Thoracic aorta (tissue), 2 donors: ENCODE measurements at places on chromosomes 4 and X. TPM values are rescaled to one million over a fixed set of nuclear protein-coding genes. Genes with fewer than 3 reads are reported as not detected.

The TLL1 gene
- total RNA-seq: 3.7 TPM

DNA sequence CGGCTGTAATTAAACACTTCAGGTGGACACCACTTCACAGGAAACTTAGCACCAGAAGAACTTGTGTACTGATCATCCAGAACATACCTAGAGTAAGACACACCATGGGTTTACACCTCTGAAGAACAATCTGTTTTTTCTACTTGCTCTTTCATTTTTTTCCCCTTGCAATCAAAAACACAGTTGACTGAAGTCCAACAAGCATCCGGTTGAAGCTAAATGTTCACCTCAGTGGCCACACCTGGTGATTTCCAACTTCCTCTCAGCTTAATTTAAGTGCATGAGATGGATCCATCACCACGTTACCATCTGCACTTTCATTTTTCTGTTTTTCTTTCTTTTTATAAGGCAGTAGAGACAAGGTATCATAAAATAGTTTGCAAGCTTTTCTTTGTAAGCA is 4.9 kb upstream of the TXK start:
- no peak for DNase-seq

The CHST7 gene
- 33.5 TPM for total RNA-seq

DNA sequence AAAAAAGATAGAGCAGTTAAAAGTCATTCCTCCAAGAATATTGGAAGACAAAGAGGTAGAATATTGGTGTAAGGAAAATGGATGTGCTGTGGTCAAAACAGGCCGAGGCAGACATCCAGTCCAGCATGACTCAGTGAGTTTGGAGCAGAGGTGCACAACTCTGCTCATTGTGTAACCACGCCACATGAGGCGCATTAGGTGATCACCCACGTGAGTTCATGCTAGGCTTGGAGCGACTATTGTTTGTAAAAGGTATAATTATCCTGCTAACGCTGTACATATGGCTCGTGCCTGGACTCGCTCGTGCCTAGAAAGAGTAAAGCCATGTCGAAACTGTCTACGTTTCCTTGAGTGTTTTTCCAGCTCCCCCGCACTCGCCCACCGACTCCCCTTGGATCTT is 23.9 kb downstream of the C4orf54 start:
- no peak for DNase-seq

- DNase-seq: no peak
These were observed 25.4 kb upstream of the FAM47B start for GRCh38 chrX:34917146-34917545.

The CPZ gene
- 3.0 TPM for total RNA-seq

The SCML1 gene
- 5.6 TPM for total RNA-seq

The SYAP1 gene
- 22.2 TPM for total RNA-seq

DNA sequence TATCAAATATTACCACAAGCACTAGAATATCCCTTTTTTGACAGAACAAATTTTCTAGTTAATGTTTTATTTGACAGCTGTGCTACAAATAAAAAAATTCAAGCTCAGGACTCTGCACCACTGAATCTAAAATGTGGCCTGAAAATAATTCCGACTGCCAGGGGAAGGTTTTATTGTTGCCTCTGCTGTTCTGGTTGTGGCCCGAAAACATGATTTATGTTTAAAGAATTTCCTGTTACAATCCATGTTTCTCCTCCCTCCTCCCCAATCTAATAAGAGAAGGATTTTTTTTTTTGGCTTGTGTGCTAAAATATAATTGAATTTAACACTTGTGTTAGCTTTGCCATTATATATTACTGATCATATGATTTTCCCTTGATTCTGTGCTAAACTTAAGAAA is 227.8 kb downstream of the DCLK2 start:
- DNase-seq: no peak

- no peak for DNase-seq
These were observed 17.8 kb downstream of the SCD5 start for GRCh38 chr4:82780752-82781231.

DNA sequence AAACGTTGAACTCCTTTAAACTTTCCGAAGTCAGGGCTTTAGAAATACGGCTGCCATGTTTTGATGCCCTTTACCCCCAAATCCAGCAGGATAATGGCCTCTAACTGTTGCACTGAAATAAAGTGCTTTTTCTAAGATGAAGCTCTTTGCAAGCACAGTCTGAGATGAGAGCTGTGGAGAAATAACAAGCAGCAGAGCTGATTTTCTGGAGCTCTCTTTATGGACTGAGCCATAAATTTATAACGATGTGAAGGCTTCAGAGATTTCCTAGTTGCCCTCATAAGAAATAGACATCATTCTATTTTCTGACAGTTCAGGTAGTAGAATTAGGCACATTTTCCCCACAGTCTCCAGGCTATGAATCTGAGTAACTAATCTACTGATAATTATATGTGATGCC is 567.3 kb downstream of the PDHA2 start:
- DNase-seq: no peak

DNA sequence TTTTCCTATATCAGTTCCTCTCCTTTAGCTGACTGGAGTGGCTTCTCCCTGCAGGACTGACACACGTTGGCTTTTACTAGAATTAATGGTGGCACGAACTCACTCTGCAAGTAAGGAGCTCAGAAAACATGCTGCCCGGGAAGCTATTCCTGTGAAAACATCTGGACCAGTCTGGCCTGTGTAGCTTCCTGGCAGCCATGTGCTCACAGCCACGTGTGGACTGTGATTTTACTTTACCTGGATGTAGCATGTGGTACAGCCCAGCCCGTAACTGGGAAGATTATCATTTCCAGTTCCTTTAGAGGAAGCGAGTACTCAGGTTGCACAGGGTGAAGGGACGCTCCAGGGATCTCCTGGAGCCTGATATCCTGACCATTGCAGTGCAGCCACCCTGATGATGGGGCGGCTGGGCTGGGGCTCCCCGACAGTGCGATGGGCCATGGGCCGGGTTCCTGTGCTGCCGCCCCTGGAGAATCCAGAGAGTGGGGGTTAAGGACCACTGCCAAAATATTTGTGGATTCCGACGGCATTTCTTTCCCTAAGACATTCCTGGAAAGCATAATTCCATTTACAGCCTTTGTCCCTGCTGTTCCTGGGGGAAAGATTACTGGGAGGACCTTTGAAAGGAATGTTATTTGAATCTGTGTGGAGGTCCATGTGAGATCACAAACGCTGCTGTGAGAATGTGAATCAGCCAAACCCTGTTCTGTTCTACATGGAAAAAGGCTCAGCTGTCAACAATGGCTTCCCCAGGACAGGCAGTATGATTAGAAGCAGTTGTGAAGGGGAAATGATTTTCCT is 35.0 kb downstream of the PROM1 start:
- no peak for DNase-seq

The DIAPH2 gene
- total RNA-seq: 66.0 TPM

GRCh38 chr4:113272523-113272922 is 223.1 kb downstream of the ANK2 start:
- DNase-seq: no peak

- DNase-seq: no peak
These were observed 98.7 kb downstream of the TMEM131L start for GRCh38 chr4:153564630-153565525.

The PLXNB3 gene
- 40.8 TPM for total RNA-seq

GRCh38 chrX:40349251-40349650 is 231.5 kb upstream of the ATP6AP2 start:
- DNase-seq: no peak

DNA sequence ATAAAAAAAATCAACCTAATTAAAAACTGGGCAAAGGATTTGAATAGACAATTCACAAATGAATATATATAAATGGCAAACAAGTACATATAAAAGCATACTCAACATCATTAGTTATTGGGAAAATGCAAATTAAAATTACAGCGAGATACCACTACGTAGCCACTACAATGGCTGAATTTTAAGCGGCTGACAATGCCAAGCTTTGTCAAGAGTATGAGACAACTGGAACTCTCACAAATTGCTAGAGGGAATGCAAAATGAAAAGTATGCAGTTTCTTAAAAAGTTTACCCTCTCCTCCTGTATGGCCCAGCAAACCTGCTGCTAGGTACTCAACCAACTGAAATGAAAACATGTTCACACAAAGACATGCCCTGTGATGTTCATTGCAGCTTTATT is 34.8 kb downstream of the ZFP42 start:
- DNase-seq: no peak

GRCh38 chr4:59689149-59689548 is 1511.0 kb upstream of the ADGRL3 start:
- DNase-seq: no peak

GRCh38 chr4:116598980-116599789 is 486.2 kb downstream of the TRAM1L1 start:
- DNase-seq: no peak
